ENCODE measurements at places on chromosomes 1 and 21. TPM values are rescaled to one million over a fixed set of nuclear protein-coding genes. Genes with fewer than 3 reads are reported as not detected.

The TCHHL1 gene
- not detected for total RNA-seq

The TEX38 gene
- not detected for total RNA-seq

The RHD gene
- not detected for total RNA-seq

DNA sequence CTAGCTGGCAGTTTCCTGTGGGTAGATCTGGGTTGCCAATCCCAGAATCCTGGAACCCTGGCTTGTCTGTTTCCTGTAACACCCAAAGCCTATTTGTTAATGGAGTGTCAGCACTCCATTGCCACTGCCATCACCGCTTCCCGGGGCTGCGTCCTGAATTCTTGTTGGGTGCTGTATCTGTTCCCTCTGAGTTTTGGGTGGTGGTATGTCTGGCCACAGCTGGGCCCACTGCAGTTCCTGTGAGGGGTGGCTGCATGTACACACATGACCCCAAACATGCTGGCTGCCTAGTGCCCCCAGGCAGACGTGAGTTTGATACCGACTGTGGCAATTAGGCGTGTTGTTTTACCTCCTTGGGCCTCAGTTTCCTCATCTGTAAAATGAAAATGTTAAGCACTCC lies 29.3 kb downstream of the NAV1 start:
- DNase-seq: no peak

DNA sequence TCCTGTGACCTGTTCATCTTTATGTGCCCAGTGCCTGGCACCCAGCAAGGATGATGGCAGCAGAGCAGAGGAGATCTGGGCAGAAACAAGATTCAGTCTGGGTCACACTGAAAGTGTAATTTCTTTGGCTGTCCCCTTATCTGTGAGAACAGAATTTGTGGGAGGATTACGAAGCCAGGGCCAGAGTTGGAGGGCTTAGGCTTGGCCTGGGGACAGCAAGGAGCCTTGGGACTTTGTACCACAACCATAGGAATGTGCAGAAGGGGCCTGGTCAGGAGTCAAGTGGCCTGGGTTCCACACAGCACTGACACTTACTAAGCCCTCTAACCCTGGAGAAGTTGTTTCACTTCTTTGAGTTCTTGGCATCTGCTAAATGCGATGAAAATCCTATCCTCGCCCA lies 12.8 kb downstream of the PMVK start:
- no peak for DNase-seq

DNA sequence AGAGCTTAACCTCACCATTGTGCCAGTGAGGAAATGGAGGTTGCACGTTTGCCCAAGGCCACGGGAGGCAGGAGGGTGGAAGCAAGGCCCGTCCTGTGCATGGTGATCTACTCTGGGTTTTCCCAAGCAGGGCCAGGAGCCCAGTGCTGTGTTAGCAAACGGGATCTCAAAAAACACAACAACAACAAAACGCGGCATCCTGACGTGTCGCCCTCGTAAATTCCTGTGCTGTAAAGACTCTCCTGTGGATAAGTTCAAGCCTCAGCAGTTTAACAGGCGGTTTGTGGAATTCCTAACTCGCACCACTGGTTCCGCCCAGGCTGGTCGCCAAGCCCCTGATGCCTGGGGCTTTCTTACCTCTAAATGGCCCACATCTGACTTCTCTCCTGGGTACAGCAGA lies 39.1 kb downstream of the TFF3 start:
- no peak for DNase-seq

- DNase-seq: no peak
Measured at GRCh38 chr21:43913928-43914327, 48.9 kb downstream of the AGPAT3 start.

Measured in activated CD4-positive, alpha-beta T cell treated with anti-CD3 and anti-CD28 coated beads, Interleukin-2, amount 10 ng/mL, durations not matched to agents 24 days and 14 days (primary cell).